Breast epithelium (tissue), 4 donors: ENCODE measurements at places on chromosomes 5 and 9. TPM values are rescaled to one million over a fixed set of nuclear protein-coding genes. Genes with fewer than 3 reads are reported as not detected.

NTNG2 gene
- total RNA-seq = 0.29 TPM

GRCh38 chr9:75636427-75637045 lies 253.9 kb upstream of the PCSK5 start:
- H3K4me3 ChIP-seq = no peak overlapping the region
- no peak overlapping the region for H3K27ac ChIP-seq
- H3K4me1 ChIP-seq = no peaks in the 10 kb centered on the region
- no peaks in the 10 kb centered on the region for H3K36me3 ChIP-seq
- no peak for DNase-seq
- H3K27me3 ChIP-seq = no peaks in the 10 kb centered on the region

GRCh38 chr5:34818717-34819116 lies 20.2 kb upstream of the TTC23L start:
- no peaks in the 10 kb centered on the region for H3K4me1 ChIP-seq
- H3K27me3 ChIP-seq = no peaks in the 10 kb centered on the region
- no peak overlapping the region for H3K27ac ChIP-seq
- DNase-seq = no peak

GRCh38 chr5:180389252-180390101 lies 36.3 kb upstream of the GFPT2 start:
- no peak overlapping the region for H3K27ac ChIP-seq
- no peak for DNase-seq
- no peak overlapping the region for H3K4me3 ChIP-seq
- no peaks in the 10 kb centered on the region for H3K27me3 ChIP-seq
- no peaks in the 10 kb centered on the region for H3K4me1 ChIP-seq
- H3K36me3 ChIP-seq = no peaks in the 10 kb centered on the region

PRR7 gene
- 1.3 TPM for total RNA-seq

DNA sequence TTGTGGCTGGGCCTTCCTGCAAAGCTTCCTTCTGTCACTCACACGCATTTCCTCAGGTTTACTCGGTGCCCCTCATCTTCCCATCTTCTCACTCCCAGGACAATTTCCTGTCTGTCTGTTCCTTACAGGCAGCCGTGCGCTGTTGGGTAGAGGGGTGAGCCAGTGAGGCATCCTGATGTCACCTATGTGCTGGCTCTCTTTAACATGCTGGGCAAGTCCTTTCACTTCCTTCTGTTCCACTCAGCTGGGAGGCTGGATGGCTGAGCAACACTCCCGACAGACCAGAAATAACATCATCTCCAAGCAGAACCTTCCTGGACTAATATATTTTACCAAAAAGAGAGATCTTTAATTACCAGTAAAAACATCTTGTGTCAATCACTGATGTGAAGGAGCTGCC lies 103.0 kb downstream of the HSD17B3 start:
- no peaks in the 10 kb centered on the region for H3K4me1 ChIP-seq
- H3K27ac ChIP-seq = no peak overlapping the region
- no peak overlapping the region for H3K4me3 ChIP-seq
- no peaks in the 10 kb centered on the region for H3K27me3 ChIP-seq
- H3K36me3 ChIP-seq = no peaks in the 10 kb centered on the region

GRCh38 chr5:171520300-171521174 lies 101.1 kb downstream of the FGF18 start:
- H3K27ac ChIP-seq = peak overlapping the region; percentile 80
- DNase-seq = no peak
- H3K36me3 ChIP-seq = no peaks in the 10 kb centered on the region
- H3K4me1 ChIP-seq = no peaks in the 10 kb centered on the region
- no peaks in the 10 kb centered on the region for H3K27me3 ChIP-seq

DNA sequence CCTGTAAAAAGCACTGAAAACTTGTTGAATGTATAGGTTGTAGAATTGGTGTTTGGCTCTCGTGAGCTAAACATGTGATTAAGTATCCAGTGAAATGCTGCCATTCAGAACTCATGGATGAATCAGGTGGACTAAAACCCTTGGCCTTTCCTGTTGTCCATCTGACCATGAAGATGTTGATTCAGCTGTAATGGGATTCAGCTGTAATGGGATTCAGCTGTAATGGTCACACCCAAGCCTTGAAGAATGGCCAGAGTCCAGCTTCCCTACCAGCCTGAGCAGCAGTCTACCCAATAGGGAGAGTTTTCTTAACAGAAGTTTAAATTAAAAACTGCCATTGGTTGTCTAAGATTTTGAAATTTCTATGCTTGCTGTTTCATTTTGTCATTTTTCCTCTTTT lies 18.1 kb downstream of the MAMDC2 start:
- H3K4me1 ChIP-seq = no peaks in the 10 kb centered on the region
- no peak for DNase-seq
- no peaks in the 10 kb centered on the region for H3K27me3 ChIP-seq
- no peak overlapping the region for H3K4me3 ChIP-seq

DNA sequence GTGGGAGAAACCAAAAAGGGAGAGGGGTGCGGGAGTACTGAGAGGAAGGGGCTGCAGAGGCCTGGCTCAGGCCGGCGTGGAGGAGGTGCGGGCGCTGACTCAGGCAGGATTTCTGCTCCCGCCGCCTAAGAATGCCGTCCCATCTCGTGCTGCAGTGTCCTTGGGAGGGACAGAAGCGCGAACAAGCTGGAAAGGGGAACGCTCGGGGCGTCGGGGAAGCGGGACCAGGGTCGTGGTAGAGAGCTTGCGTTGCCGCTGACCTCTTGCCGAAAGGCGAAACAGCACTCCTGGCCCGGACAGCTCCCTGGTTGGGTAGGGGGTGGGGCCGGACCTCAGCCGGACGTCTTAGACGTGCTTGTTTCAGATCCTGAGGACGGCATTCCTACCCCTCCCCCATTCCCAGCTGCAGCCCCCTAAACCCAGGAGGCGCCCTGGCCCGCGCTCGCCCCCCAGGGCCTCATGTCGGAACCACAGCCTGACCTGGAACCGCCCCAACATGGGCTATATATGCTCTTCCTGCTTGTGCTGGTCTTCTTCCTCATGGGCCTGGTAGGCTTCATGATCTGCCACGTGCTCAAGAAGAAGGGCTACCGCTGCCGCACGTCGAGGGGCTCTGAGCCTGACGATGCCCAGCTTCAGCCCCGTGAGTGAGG lies 1.1 kb downstream of the RELL2 start:
- no peaks in the 10 kb centered on the region for H3K27me3 ChIP-seq
- no peaks in the 10 kb centered on the region for H3K36me3 ChIP-seq
- H3K4me3 ChIP-seq = peak overlapping the region; percentile 57
- H3K27ac ChIP-seq = no peak overlapping the region

GRCh38 chr9:107895501-107896001 lies 406.0 kb upstream of the KLF4 start:
- H3K27me3 ChIP-seq = no peaks in the 10 kb centered on the region
- H3K36me3 ChIP-seq = no peaks in the 10 kb centered on the region
- H3K27ac ChIP-seq = no peak overlapping the region
- DNase-seq = no peak
- no peaks in the 10 kb centered on the region for H3K4me1 ChIP-seq

DNA sequence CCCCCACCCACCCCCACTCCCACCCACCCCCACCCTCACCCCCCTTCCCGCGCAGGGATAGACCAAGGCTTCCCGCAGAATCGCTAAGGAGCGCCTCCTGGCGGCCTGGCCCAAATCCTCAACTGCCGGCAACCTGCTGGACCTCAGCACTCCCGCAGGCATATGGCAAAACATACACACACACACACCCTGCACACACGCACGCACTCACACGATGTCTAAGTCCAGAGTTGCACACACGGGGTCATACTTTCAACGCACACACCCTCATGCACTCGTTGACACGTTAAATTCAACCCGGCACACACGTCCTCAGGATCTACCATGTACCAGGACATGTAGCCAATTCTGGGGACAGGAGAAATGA lies 1.7 kb downstream of the CPLX2 start:
- DNase-seq = no peak
- no peaks in the 10 kb centered on the region for H3K4me1 ChIP-seq
- no peaks in the 10 kb centered on the region for H3K36me3 ChIP-seq

PCDHA5 gene
- total RNA-seq = 0.66 TPM

OTULINL gene
- total RNA-seq = 6.2 TPM

- no peak overlapping the region for H3K27ac ChIP-seq
- DNase-seq = no peak
- H3K36me3 ChIP-seq = no peaks in the 10 kb centered on the region
Measured at GRCh38 chr5:83167538-83167937, 90.2 kb downstream of the XRCC4 start.

GRCh38 chr5:150700246-150700593 lies 642 bp downstream of the RBM22 start:
- H3K4me3 ChIP-seq = peak overlapping the region; percentile 98
- H3K27ac ChIP-seq = peak overlapping the region; percentile 95
- H3K36me3 ChIP-seq = no peaks in the 10 kb centered on the region
- DNase-seq = no peak

DNA sequence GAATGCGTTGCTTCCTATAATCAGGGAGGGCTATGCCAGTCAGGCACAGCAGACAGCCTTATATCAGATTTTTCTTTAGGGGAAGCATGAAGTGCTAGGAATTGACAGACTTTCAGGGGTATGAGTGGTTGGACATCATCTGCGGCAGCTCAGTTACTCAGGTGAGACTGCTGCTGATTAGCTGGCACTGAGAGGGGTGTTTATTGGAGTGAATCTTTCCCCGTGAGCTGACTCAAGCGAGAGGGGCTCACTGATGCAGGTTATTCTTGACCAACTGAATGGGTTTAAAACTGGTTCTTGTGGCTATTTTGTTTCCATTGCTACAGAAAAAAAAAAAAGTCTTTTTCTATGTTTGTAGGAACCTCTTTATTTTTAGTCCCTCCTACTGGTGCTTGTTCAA lies 46.2 kb upstream of the TNPO1 start:
- H3K4me1 ChIP-seq = no peaks in the 10 kb centered on the region
- no peaks in the 10 kb centered on the region for H3K27me3 ChIP-seq
- H3K27ac ChIP-seq = no peak overlapping the region
- no peak overlapping the region for H3K4me3 ChIP-seq

DNA sequence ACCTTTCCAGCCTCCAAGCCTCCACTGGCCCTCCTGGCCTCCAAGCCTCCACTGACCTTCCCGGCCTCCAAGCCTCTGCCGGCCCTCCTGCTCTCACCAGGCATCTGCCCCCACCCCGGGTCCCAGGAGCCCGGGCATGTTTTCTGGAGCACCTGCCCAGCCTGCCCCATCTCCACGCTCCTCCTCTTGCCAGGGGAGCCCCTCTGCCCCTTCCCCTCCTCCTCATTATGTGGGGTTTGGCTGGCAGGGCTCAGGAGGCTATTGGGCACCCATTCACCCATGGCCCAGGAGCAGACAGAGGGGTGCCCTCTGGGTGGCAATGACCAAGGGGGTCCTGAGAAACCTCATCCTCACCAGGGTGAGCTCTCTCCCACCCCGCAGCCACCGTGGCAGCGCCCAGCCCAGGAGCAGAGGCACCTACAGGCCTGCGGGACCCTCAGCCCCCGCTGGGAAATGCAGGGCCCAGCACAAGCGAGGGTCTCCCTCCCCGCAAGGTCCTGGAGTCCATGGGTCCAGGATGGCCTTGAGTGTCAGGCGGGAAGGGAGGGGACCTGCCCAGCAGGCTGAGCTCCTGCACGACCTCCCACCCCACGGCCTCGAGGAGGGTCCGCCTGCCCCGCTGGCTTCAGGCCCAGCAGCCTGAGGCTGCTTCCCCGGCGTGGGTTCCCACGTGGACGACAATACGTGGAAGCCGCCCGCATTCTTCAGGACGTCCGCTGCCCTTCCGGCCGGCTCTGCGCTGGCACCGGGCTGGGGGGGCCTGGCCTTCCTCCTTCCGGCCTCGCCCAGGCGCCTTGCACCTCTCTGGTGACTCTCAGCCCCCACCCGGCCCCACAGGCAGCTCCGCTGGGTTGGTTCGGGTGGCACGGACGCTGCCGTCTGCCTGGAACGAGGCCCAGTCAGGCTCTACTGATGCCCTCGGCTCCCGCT lies 51.4 kb upstream of the NRARP start:
- no peak for DNase-seq
- H3K27me3 ChIP-seq = no peaks in the 10 kb centered on the region
- no peaks in the 10 kb centered on the region for H3K4me1 ChIP-seq

DNA sequence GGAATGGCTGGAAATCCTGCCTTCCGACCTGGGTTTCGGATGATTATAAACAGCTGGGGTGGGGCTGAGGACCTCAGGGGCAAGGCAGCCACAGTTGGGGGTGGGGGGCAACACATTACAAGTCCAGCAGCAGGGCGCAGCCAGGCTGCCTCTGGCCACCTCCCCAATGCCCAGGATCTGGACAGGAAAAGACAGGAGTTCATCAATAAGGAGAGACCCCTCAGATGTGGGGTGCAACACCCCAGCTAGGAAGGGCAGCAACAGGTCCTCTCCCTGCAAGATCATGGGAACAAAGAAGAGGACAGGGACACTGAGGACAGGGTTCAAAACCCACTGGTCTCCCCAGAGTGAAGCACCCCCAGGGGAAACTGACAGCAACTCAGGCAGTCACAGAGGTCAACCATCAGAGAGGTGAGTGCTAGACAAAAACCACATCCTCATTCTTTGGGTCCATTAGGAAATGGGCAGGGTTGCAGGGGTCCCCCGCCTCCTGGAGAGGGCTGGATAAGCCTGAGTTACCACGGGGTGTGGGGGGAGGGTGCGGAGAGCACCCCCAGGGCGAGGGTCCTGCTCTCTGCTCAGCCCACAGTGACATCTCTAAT lies 33.5 kb downstream of the SEMA4D start:
- H3K27ac ChIP-seq = no peak overlapping the region
- DNase-seq = no peak
- no peaks in the 10 kb centered on the region for H3K36me3 ChIP-seq
- H3K4me3 ChIP-seq = no peak overlapping the region
- no peaks in the 10 kb centered on the region for H3K27me3 ChIP-seq

DNA sequence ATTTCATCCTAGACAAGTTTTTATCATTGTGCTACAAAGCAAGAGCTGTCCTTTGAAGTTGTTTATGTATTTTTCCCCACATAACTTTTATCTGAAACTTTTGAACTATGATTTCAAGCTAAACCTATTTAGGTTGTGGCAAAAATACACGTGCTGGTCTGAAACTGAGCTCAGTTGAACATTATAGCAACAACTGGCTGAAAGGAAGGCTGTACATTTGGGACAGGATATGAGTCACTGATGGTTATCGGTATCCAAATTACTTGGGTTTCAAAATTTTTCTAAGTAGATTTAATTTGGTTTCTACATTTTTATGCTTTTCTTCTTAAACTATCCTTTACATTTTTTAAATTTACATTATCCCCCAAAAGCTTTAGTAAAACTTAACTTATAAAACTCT lies 627.3 kb upstream of the NUDT12 start:
- no peak overlapping the region for H3K4me3 ChIP-seq
- H3K36me3 ChIP-seq = peaks cover 6% of the 10 kb centered on the region
- no peak for DNase-seq
- no peaks in the 10 kb centered on the region for H3K4me1 ChIP-seq
- H3K27ac ChIP-seq = no peak overlapping the region
